ENCODE measurements at places on chromosomes 11 and 22.

DNA sequence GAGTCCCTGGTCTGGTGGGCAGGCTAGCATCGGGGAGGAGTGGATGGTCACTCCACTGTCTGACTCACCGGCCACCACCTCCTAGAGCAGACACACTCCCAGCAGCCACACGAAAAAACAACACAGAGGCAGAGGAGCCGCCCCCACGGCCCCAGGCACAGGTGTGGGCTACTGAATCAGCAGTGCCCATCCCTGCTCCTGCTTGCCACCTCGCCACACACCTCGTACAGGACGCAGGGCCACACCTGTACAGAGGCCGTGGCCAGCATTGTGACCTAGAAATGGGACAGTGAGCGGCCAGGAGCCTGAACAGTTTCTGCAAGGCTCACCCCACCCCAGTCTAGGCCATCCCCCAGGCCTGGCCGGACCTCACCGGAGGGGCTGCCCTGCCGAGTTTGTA lies 14.0 kb downstream of the TRIM29 start:
- peak; percentile 20 for DNase-seq

DNA sequence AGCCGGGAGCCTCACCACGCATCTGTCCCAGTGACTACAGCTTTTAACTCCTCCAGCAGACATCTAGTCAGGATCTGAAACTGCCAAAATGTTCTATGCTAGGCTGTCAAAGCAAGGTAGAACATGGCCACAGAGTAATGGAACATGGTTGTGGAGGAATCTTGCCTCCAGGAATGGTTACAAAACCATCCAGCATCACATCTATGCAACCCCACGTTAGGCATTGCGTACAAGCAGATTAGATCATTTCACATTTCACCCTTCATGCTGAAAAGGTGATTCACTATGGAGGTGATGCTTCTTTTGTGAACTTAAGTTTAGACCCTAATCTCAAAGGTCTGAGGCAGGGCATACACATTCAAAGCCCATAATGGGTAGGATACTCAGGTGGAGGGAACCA lies 103.0 kb downstream of the PARVA start:
- DNase-seq = no peak

- DNase-seq = no peak
These were observed 56.0 kb downstream of the CELSR1 start for GRCh38 chr22:46481386-46481785.

- no peak for DNase-seq
These were observed at the start of gene TIMP3 for GRCh38 chr22:32801537-32802236. Gene TIMP3 (plus strand): TSS chr22:32801705. CDS start chr22:32802002, 297 bp downstream.

GRCh38 chr22:39627865-39628562 lies 57.5 kb downstream of the CACNA1I start:
- no peak for DNase-seq

Measured in RCC 7860 (cell line).